ENCODE measurements at places on chromosomes 7 and 10.

DNA sequence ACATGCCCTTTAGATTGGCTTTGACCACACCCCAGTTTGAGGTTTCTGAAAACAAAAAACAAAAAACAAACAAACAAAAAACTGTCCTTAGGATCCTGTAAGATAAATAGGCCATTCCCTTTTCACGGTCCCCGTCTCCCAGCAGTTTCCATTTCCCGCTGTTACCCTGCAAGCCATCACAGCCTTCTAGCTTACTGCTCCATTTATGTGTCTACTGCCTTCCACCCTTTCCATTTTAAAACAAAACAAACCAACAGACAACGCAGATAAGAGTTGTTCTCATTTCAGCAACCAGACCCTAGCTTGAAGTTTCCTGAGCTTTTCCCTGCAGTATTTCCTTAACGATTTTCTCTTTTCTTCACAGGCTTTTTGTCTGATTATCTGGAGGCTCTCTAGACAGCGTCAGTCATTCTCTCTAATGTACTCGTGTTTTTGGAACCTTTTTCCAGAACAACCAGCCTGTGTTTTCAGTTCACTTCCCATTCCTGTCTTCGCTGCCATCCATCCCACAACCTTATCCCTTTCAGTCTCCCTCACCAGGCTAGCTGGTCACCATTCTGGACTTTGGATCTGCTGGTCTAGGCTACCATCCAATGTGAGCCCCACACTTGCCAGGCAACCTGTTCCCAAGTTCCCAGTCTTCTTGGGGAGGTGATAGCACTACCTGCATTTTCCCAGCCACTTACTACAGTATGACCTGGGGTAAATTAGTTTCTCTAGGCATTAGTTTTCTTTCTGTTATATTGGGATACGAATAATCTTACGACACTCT, 317.3 kb upstream of the FZD1 start:
- DNase-seq: no peak

DNA sequence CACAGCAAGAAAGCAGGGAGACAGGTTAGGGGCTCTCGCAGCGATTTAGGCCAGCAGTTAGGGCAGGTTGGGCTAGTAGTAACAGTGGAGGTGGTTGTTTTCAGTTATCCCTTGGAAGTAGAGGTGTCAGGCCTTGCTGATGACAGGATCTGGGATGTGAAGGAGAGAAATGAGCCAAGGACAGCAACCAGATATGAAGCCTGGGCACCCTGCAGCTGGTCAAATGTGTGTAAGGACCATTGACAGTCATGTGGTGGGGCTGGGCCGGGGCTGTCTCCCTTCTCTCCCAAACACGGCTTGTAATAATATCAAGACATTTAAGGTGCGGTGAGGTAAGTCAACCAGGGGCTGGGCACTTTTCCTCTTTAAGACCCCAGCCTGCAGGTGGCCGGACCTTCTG, 112.5 kb upstream of the IGFBP3 start:
- DNase-seq: no peak

DNA sequence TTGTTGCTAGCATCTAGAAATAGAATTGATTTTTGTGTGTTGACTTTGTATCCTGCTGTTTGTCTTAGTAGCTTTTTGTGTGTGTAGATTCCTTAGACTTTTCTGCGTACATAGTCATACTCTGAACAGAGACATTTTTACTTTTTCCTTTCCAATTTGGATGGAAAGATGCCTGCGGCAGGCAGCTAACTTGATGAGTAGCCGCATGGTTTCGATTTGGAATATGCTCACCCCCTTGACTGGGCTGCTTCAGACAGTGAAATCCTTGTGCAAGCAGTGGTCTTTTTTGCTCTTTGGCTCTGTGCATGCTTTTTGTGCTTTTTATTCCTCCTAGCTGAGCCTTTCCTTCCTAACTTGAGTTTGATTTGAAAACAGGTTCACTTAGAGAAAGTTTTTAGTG, 71.8 kb downstream of the HHEX start:
- DNase-seq: no peak

DNA sequence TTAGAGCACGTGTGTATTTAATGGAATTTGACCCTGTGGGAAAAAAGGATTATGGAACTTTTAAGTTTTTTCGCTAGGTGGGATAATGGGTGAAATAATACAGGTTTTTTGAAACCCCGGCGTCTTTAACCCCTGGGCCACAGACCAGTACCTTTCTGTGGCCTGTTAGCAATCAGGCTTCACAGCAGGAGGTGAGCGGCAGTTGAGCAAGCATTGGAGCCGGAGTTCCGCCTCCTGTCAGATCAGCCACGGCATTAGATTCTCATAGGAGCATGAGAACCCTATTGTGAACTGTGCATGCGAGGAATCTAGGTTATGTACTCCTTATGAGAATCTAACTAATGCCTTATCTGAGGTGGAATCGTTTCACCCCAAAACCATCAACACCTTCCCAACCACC, 28.6 kb downstream of the WAC start:
- no peak for DNase-seq

GRCh38 chr10:57188846-57189245, 827.8 kb upstream of the ZWINT start:
- DNase-seq: no peak

- no peak for DNase-seq
Observed at GRCh38 chr7:134279898-134280297, 36.8 kb downstream of the SLC35B4 start.

DNA sequence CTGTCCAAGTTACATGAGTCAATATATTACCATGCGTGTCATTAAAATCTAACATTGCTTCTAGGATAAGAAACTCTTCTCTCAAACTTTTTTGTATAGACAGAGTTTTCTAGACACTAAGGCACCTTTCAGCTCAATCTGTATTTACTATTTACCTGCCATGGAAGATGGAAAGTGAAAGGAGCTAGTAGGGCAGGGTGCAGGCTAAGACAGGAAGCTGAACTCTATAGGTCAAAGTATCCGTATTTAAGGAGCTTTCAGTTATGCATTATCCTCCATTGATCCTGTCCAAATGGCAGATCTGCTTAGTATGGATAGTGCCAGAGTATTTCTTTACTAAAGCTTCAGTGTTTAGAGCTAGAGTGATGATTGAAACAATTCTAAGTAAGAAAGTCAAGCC, 612.8 kb downstream of the IPMK start:
- DNase-seq: no peak
